ENCODE measurements at places on chromosomes 6 and 20. TPM values are rescaled to one million over a fixed set of nuclear protein-coding genes. Genes with fewer than 3 reads are reported as not detected.

DNA sequence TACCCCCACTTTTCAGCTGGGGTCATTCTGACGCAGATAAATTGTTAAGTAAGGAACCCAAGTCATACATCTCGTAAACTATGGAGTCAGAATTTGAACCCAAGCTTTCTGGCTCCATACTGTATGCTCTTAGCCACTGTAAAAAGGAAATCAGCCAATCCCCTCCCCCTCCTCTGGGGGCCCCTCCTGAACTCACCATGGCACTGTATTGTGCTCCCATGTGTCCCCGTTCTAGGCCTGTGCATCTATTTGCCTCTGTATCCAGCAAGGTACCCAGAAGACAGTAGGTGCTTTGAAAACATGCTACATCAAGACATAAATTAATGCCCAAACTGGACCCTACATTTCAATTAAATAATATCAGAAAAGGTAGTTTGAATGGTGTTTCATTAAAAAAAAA lies 98.5 kb downstream of the PREP start:
- peaks cover 25% of the 10 kb centered on the region for H3K36me3 ChIP-seq
- H3K27me3 ChIP-seq = no peaks in the 10 kb centered on the region
- no peak overlapping the region for H3K27ac ChIP-seq
- no peaks in the 10 kb centered on the region for H3K4me1 ChIP-seq
- DNase-seq = no peak

Gene PKHD1
- total RNA-seq = not detected

Gene MKKS
- total RNA-seq = 6.9 TPM

DNA sequence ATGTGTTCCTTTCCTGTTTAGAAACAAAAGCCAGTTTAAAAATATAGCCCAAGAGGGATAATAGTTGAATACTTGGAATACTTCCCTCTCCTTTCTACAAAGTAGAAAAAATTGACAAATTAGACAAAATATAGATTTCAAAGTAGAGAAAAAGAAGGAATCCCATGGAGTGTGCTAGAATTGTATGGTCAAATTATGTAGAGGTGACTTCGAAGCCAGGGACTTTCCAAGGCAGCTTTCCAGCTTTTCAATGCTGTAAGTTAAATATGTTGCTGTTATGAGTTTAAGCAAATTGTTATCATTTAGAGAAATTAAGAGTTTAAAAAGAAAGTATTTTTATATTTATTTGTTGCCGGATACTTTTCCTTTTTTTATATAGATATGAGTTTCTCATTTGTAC lies 415.5 kb upstream of the OPRM1 start:
- no peaks in the 10 kb centered on the region for H3K36me3 ChIP-seq
- H3K27ac ChIP-seq = no peak overlapping the region
- no peak overlapping the region for H3K4me3 ChIP-seq
- DNase-seq = no peak
- H3K4me1 ChIP-seq = no peaks in the 10 kb centered on the region

Gene DEFB116
- total RNA-seq = not detected

Gene DDX43
- 0.16 TPM for total RNA-seq

DNA sequence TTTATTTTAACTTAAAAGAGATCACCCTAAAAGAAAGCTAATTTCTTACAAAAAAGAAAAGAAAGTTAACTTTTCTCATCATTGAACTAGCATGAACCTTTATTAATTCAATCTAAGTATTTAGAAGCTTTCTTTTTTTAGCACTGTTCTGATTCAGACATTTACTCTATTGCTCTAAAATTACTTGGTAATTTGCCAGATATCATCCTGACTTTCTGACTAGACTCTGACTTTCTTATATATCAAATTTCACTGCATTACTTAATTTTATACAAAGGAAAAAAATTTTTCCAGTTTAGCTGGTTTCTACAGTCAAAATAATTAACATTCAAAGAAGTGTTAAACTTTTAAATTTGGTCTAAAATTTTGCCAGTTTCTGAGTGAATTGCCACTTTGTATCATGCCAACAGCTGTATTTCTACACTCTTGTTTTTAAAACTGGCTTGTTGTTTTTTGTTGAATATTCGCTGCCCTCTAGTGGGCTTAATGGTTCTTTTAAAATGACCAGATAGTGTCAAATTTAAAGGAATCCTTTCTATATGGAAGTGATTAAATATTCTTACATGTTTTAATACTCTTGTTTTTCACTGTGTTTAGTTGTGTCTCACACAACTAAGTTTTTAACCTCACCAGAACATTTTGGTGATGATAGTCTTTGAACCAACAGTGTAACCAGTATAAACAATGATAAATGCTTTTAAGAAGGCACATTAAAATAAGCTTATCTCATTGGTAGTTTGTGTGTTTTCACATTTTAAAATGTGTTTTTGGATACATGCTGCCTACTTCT lies 102.0 kb downstream of the POPDC3 start:
- DNase-seq = no peak
- H3K4me3 ChIP-seq = no peak overlapping the region
- H3K27ac ChIP-seq = no peak overlapping the region
- peaks cover 4% of the 10 kb centered on the region for H3K27me3 ChIP-seq
- H3K4me1 ChIP-seq = no peaks in the 10 kb centered on the region

Gene SIRPD
- not detected for total RNA-seq

Gene SEL1L2
- not detected for total RNA-seq

DNA sequence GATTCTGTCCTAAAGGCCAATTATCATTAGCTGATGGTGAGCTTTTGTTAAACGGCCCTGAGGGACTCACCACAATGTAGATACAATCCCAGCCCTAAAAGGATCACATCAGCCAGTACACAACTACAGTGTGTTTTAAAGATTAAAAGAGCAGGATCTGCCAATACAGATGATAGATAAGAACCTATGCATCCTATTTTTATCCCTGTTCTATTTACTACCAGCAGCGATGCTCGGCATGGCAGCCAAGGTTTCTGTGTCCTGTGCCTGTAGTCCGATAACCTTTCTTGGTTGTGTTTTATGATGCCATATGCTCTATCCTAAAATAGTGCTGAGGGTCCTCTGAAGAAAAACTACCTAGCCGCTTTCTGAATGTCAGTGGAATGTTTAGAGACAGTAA lies 289.4 kb downstream of the PHACTR1 start:
- H3K27me3 ChIP-seq = peaks cover 11% of the 10 kb centered on the region
- H3K4me3 ChIP-seq = no peak overlapping the region
- H3K27ac ChIP-seq = no peak overlapping the region

Gene KCNB1
- not detected for total RNA-seq

GRCh38 chr20:36399147-36399968 lies 93.2 kb downstream of the DLGAP4 start:
- no peaks in the 10 kb centered on the region for H3K36me3 ChIP-seq
- H3K4me1 ChIP-seq = no peaks in the 10 kb centered on the region
- no peak overlapping the region for H3K4me3 ChIP-seq
- no peak overlapping the region for H3K27ac ChIP-seq
- peaks cover 20% of the 10 kb centered on the region for H3K27me3 ChIP-seq
- DNase-seq = peak; percentile 80

Gene TMEM200A
- 0.20 TPM for total RNA-seq

Gene PEX6
- 7.3 TPM for total RNA-seq

- no peaks in the 10 kb centered on the region for H3K4me1 ChIP-seq
- no peak overlapping the region for H3K4me3 ChIP-seq
- H3K27me3 ChIP-seq = no peaks in the 10 kb centered on the region
- no peaks in the 10 kb centered on the region for H3K36me3 ChIP-seq
- no peak overlapping the region for H3K27ac ChIP-seq
These were observed 45.7 kb downstream of the TINAG start for GRCh38 chr6:54353975-54354374.

DNA sequence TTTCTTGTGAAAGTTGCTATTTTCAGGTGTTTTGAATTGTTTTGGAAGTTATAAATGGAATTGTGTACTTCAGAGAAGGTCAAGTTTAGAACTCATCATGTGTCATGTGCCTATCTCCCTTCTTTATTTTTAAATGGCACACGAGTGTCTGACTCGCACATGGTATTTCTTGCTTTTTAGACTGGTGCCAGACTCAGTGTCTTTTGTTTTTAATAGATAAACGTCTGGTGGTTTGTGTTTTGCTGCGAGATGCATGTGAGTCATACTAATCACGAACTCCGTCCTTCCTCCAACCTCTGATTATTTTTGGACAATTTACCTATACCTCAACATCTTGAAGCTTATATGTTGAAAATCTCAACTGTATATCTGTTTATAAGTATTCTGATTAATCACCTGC lies 292.1 kb downstream of the CDKAL1 start:
- H3K27ac ChIP-seq = no peak overlapping the region
- DNase-seq = no peak
- H3K4me3 ChIP-seq = no peak overlapping the region
- H3K36me3 ChIP-seq = peaks cover 21% of the 10 kb centered on the region
- H3K4me1 ChIP-seq = peaks cover 2% of the 10 kb centered on the region
- no peaks in the 10 kb centered on the region for H3K27me3 ChIP-seq

DNA sequence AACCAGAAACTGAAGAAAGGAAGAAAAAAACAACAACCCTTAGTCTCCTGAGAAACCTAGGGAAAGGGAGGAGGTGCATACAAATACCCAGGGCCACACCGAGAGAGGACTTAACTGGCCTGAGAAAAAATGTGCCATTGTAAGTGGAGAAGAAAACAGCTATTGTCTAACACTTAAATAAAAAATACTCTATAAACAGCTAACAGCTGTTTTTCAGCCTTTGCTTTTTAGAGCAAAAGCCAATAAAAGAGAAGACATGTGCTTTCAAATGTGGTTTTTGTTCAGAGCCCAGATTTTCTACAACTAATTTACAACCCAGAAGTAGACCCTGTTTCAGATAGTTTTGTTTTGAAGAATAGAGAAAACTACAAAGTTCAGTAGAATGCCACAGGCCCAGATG lies 56.0 kb upstream of the SLC22A16 start:
- no peak overlapping the region for H3K4me3 ChIP-seq
- DNase-seq = no peak
- H3K27me3 ChIP-seq = peaks cover 6% of the 10 kb centered on the region

DNA sequence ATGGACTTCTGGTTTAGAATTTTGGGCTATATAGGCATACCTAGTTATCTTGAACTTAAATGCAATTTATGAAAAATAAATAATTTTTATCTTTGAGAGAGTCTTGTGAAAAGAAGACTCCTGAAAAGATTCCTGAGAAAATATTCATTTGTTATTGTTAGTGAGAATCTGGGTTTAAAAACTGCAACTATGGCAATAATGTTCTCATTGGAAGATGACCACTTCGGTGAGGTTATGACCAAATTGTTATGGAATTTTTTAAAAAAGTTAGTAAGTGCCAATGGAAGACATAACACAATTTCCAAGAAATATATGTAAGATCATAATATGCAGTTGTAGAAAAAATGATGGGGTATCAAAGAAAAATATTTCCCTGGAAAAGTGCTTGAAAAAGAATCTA lies 46.3 kb downstream of the GRIK2 start:
- H3K27ac ChIP-seq = no peak overlapping the region
- no peak for DNase-seq
- H3K27me3 ChIP-seq = no peaks in the 10 kb centered on the region
- no peak overlapping the region for H3K4me3 ChIP-seq

Gene CPXM1
- total RNA-seq = 2.0 TPM

DNA sequence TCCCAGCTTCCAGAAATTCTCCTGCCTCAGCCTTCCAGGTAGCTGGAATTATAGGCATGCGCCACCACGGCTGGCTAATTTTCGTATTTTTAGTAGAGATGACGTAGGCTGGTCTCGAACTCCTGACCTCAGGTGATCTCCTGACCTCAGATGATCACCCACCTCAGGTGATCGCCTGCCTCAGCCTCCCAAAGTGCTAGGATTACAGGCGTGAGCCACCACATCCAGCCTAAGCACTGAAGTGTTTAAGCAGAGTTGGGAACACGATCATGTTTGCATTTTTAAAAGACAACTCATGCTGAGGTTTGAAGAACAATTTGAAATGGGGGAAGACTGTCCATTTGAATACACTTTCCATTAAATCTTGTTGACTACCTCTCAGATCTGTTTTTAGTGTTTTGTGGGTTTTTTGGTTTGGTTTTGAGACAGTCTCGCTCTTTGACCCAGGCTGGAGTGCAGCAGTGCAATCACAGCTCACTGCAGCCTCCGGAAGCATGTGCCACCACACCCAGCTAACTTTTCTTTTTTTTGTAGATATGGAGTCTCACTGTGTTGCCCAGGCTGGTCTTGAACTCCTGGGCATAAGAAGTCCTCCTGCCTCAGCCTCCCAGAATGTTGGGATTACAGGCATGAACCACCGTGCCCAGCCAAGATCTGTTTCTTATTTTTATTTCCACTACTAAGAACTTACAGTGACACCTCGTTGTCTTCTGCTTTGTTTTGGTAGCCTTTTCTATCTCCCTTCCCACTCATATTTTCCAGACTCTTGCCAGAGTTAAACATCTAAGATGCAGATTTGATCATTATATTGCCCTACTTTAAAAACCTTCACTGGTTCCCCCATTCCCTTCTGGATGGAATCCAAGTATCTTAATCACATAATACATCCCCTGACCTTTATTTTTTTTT lies 5.5 kb downstream of the CASP8AP2 start:
- H3K36me3 ChIP-seq = peaks cover 71% of the 10 kb centered on the region
- H3K27ac ChIP-seq = peak overlapping the region; percentile 89
- peak overlapping the region; percentile 50 for H3K4me3 ChIP-seq
- H3K27me3 ChIP-seq = no peaks in the 10 kb centered on the region

DNA sequence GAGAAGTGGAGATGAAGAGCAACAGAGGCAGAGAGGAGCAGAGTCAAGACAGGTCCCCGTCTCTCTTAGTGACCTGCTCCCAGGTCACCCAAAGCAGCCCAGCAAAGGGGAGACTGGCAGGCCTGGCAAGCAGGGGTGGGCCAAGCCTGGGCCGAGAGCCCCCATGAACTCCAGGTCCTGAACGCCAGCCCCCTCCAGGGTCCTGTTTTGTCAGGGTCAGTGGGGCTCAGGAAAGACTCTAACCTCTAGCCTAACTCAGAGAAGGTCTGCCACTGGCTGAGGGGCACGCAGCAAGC lies 1.2 kb downstream of the NECAB3 start:
- no peaks in the 10 kb centered on the region for H3K27me3 ChIP-seq
- peaks cover 25% of the 10 kb centered on the region for H3K4me1 ChIP-seq
- H3K4me3 ChIP-seq = peak overlapping the region; percentile 83
- H3K36me3 ChIP-seq = peaks cover 24% of the 10 kb centered on the region

Gene ZC3H12D
- 37.7 TPM for total RNA-seq

DNA sequence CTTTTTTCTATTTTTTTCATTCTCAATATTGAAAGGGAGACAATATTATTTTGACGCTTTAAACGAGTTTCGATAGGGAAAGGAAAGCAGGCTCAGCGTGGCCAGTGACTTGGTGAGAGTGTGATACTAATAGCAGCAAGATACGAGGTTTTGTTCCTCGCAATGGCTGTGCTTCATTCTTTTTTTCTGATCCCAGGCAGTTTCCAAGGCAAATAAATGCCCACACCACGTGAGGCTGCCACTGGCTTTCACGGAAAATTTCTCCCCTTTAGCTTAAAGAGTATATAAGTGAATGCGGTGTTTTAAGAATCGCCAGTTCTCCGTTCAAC lies 196.4 kb upstream of the ZNF184 start:
- peaks cover 34% of the 10 kb centered on the region for H3K4me1 ChIP-seq
- DNase-seq = no peak
- peak overlapping the region; percentile 31 for H3K4me3 ChIP-seq
- no peak overlapping the region for H3K27ac ChIP-seq
- peaks cover 67% of the 10 kb centered on the region for H3K27me3 ChIP-seq

GRCh38 chr6:133956416-133957049 lies 3.5 kb downstream of the TBPL1 start:
- no peak overlapping the region for H3K27ac ChIP-seq
- peaks cover 2% of the 10 kb centered on the region for H3K36me3 ChIP-seq
- H3K27me3 ChIP-seq = no peaks in the 10 kb centered on the region
- no peak for DNase-seq
- H3K4me3 ChIP-seq = no peak overlapping the region
